PC-9 (cell line): ENCODE measurements at places on chromosomes 2 and 18.

GRCh38 chr2:133240491-133241223 is 327.6 kb downstream of the NCKAP5 start:
- no peak for DNase-seq

GRCh38 chr2:100522430-100522829 is 40.4 kb upstream of the PDCL3 start:
- DNase-seq: no peak

DNA sequence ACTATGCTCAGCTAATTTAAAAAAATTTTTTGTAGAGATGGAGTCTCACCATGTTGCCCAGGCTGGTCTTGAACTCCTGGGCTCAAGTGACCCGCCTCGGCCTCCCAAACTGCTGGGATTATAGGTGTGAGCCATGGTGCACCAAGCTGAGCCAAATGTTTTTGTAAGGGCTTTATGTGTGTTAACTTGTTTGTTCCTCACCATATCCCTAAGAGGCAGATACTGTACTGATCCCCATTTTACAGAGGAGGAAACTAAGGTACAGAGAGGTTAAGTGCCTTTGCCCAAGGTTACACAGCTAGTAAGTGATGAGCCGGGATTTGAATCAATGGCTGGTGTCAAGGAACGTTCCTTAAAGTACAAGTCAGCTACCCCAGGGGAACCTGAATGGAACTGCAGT is 85.3 kb upstream of the KLF7 start:
- DNase-seq: no peak

- DNase-seq: no peak
These were observed 15.7 kb downstream of the MSH6 start for GRCh38 chr2:47798631-47799030.

- DNase-seq: no peak
These were observed 85.6 kb downstream of the IKZF2 start for GRCh38 chr2:213065583-213066442.

- DNase-seq: peak; percentile 99
These were observed 299.1 kb downstream of the PAX3 start for GRCh38 chr2:221999717-222000116.

- DNase-seq: no peak
These were observed 5.6 kb downstream of the FOSL2 start for GRCh38 chr2:28398101-28398834.

GRCh38 chr2:227228061-227228667 is 63.7 kb downstream of the COL4A3 start:
- peak; percentile 57 for DNase-seq

DNA sequence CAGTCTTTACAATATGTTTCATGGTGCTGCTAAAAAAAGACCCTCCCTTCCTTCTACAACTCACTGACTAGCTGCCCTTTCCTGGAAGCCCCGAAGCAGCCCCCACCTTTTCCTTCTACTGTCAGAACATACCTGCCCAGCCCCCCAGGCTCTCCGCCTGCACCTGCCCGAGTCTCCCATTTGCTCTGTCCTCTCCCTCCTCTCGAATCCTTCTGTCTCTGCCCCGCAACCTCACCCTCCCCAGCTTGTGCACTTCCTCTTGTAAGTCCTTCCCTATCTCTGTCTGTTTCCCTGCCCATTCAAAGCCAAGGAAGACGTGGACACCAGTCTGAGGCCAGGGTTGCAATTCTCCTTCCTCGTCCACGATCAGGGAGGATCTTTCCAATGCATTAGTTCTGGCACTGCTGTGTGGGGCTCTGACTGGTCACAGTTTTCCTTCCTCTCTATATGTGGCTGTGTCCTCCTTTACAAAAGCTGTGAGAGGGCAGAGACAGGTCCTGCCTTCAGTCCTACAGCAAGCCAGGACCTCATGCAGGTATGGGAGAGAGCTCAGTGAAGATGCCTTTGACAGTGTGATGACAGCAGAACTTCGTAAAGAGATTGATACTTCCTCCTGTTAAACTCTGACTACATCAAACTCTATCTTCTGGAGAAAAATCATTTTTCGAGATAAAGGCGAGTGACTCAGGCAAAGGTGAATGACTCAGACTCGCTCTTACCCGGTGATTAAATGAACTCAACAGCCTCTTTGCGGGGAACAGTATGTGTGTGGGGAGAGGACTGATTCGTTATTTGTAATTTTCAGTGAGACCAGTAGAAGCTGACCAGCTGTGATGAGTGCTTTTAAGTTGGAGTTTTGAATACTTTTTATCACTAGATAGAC is 14.2 kb downstream of the TNFRSF11A start:
- DNase-seq: no peak

GRCh38 chr2:47422016-47422415 is 19.1 kb downstream of the MSH2 start:
- no peak for DNase-seq

- peak; percentile 77 for DNase-seq
These were observed 21.4 kb downstream of the HJURP start for GRCh38 chr2:233832869-233833311.

- DNase-seq: no peak
These were observed 3.1 kb upstream of the TMEM185B start for GRCh38 chr2:120226316-120226715.

DNA sequence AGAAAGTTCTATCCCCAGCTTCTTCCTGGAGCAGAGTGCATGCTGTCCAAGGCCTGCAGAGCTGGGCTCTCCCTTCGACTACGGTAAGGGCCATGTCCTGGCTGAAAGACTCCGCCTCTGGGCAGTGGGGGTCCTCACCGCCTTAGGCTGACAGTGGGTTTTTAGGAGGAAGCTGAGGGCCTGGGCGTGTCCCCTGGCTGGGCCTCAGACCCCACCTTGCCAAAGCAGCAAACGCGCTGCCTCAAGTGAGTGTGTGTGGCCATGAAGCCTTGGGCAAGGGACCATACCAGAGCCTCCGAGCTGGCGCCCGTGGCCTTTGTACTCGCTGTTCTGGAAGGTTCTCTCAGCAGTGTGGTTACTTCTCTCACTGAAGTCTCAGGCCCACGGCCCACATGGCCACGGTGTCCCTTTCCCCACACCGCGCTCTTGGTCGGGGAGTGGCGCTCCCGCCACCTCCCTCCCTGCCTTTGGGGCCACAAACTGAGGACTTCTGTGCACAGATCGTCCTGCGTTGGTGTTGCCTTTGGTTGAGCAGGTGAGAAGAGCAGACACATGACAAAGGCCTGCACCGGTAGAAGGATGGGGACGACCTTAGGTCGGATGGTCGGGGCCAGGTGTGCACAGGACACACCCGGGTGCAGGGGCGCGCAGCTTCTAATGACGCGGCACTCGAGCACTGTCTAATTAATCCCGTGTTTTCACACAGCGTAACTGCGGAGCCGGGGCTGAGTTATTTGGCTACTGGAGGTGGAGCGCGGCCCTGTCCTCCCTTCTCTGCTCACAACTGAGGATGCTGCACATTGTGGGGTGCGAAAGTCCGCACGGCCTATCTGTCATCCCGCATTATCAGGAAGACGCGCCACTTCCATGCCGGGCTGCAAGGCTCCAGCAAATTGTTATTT is 121.6 kb downstream of the PTGR3 start:
- no peak for DNase-seq

- DNase-seq: no peak
These were observed 12.7 kb upstream of the MYCN start for GRCh38 chr2:15927551-15928218.

DNA sequence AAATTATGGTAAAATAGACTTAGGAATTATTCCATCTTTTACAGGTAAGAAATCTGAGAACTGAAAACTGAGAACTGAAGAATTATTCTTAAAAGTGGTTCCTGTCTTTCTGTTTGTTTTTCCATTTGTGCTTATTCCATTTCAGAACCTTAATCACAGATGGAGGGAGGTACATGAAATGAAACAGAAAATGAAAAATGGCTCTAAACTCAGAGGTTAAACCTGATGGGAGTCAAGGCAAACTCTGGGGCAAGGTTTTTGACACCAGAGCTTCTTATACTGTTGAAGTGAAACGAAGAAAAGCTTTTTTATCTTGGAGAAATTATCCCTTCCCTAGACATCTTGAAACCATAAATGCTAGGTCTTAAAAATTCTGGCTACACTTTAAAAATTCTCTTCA is 182.1 kb downstream of the ZNF804A start:
- DNase-seq: no peak

DNA sequence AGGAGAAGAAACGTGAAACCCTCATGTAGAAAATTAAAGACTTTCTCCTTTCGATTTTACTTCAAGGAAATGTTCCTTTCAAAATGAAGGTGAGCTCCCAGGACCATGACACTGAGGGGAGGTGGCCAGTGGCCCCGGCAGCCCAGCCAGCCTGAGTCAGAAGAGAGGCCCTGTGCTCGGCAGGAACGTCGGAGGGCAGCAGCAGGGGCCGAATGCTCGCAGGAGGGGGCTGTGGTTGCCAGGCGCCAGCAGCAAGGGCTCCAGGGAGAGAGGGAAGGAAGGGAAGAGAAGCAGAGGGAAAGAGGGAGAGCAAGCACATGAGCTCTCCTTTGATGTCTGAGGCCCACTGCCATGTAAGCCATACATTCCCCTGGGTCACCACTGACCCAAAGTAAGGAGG is 73.3 kb upstream of the ACKR3 start:
- no peak for DNase-seq

GRCh38 chr18:61929881-61930640 is 37.3 kb upstream of the RNF152 start:
- DNase-seq: no peak

DNA sequence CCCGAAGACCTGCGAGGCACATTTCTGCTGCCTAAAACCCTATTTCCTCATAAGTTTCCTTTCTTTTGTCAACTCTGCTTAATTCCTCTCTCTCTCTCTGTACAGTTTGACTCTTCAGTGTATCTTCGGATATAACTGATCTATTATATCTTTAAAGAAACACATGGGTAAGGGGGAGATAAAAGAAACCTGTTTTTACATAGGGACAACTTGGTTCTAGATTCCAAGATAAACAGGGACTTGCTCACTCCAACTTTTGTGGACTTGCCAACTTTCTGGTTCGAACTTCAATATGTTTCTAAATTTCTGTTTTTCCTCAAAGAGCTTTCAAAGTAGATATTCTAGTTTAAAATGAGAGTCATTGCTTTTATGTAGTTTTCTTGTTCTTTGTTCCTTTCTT is 182.7 kb upstream of the EPC2 start:
- DNase-seq: no peak

DNA sequence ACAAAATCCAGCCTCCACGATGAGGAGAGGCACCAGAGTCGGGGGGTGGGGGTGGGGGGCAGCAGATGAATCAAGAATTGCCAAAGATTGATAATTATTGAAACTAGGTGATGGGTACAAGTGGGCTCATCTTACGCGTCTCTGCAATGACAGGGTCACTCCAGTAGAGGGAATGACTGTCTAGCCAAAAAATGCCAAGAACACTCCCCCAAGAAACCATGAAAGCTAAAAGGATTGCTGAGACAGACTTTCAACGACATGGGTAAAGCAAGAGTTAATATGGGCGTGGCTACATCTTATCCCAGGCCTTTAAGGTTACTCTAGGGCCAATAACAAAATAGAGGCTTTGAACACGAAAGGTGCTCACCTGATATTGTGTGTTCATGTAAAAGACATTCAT is 86.5 kb downstream of the STK39 start:
- no peak for DNase-seq

- no peak for DNase-seq
These were observed 310.1 kb downstream of the EXOC6B start for GRCh38 chr2:72515696-72516095.

DNA sequence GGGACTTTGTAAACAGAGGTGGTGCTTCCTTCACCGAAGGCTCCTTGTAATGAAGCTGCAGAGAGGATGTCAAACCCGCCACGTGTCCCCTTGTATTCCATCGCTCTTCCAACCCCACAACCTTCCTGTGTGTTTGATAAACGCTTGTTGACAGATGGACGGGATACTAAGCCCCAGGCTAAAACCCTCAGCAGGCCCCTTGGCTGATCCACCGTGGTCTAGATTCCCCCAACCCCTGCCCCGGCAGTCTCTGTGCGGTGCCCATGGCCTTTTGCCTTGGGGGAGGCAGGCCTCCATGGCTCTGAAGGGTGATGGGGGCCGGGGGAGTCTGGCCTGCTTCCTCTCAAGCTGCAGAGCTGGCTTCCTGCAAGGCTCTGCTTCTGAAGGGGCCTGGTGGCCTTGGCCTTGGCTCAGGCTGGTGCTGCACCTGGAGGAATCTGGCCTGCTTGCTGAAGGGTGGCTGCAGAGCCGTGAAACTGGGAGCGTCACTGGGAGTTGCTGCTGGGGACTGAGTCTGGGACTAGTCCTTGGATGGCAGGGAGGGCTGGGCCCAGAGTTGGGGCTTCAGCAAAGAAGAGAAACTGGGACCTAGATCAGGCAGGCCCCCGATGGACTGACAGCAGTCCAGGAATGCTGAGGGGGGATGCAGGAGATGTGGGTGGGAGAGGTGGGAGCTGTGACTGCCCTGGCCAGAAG is 9.6 kb upstream of the NTSR2 start:
- no peak for DNase-seq

DNA sequence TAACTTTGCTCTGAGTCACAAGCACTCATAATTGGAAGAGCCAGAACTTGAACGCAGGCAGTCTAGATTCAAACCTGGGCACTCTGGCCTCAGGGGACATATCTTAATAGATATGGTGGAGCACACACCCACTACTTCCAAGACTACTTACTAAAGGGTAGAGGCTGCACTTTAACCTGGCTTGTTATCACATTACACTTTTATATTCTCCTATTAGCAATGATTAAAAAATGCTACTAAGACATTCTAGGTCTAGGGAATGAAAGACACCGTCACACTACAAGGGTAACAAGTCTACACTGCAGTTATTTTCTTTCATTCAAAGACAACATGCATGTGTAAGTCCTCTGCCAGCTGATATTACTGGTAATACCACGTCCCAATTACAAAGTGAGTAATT is 258.8 kb downstream of the ZNF521 start:
- DNase-seq: no peak

DNA sequence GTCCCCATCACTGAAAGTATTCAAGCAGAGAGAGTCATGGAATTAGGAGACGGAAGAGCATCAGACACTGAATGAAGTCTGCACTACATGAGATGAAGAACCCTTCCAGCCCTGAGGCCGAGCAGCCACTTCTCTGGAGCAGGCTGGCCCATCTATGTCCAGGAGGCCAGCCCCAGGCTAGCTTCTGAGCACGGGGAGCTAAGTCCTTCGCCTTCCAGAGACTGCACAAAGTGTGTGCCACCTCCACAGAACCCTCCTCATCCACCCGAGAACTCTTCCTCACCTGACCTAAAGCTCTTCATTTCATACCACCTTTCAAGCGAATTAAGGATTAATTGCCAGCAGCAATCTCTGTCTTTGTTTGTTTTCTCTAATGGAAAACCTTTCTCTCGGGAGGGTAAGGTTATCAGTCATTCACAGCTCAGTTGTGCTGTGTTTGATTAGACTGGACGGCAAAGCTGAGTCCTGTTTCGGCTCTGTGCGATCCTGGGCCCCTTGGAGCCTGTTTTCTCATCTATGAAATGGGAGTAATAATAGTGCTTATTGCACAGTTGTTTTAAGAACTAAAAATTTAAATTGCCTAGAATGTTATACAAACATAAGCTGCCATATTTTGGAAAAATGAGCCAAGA is 38.0 kb downstream of the SCTR start:
- no peak for DNase-seq

DNA sequence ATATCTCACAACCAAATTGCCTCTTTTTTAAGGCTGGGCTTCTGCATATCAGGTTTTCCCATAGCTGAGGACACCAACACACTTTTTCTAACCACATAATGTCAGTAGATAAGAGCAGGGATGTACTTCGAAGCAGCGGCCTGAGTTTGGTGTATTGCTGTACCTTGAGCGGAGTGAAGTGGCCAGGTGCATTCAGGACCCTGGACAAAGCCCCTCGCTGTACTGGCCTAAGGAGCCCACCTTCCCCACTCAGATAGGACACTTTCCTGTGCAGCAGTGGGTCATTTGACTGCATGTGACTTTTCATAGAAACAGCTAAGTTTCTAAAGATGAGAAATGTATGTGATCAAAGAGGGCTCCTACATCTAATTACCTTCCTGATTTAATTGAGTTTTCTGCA is 212.5 kb downstream of the GBX2 start:
- no peak for DNase-seq
